ENCODE measurements at places on chromosomes 12 and 14. TPM values are rescaled to one million over a fixed set of nuclear protein-coding genes. Genes with fewer than 3 reads are reported as not detected.

- no peak for DNase-seq
Observed at GRCh38 chr14:90678420-90678819, 137.8 kb downstream of the TTC7B start.

DNA sequence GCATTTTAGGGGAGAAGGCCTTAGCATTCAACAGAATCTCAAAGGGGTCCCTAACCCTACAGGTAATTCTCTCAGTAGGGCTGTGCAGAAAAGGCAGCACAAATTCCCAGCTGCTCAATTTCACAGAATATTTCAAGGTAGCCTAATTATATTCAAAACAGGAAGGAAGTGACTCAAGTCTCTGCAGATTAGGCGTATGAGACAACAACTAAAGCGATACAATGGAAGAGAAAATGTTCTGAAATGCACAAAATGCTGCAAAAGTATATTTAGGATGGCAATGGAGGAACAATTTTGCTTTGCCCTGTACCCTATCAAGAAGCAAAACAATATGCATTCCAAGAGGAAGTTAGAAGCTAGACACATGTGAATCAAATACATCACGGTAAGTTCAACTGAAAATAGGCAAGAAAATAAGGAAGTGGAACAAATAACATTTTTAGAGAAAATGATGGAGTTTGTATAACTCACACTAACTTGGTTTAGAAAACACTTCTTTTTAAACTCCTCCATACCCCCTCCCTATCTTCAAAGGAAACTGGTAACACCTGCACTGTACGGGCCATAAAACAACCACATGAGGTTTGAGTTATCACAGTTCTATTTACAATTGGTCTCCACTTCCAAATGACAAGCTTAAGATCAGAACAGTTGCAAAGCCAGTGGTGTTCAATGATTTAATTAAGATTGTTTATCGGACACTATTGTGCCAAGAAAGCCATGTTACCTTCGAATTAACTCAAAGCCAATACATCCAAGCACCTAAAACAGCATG, 1.6 kb downstream of the GIT2 start:
- no peak for DNase-seq

- no peak for DNase-seq
Observed at GRCh38 chr14:49306152-49306751, 279.9 kb downstream of the RPS29 start.

IGF1 gene
- total RNA-seq, result 165 TPM

POTEM gene
- total RNA-seq, result not detected

GPR84 gene
- 1.0 TPM for total RNA-seq

All from omental fat pad (tissue), 4 donors.